Activated CD8-positive, alpha-beta T cell treated with anti-CD3 and anti-CD28 coated beads, Interleukin-2, amount 10 ng/mL, durations not matched to agents 7 days and 5 days (primary cell): ENCODE measurements at places on chromosomes 3 and 15.

- no peak for DNase-seq
These were observed 109.2 kb downstream of the APBA2 start for GRCh38 chr15:28994831-28995596.

DNA sequence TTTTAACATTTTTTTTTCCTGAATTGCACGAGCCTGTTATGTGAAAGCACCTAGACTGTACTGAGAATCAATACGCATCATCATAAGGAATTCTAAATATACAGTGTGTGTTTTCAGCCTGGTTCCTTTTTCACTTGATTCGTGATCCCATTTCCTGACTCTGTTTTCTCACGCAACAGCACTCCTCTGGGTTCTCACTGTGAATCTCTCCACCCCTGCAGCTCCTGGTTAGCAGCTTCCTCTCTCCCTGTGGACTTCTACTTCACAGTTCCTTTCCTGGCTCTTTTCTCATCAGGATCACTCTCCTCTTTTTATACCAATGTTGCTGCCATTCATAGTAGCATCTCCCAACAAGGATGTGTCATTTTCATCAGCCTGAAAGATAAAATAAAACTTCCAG lies 297.2 kb downstream of the CADM2 start:
- DNase-seq, result no peak

DNA sequence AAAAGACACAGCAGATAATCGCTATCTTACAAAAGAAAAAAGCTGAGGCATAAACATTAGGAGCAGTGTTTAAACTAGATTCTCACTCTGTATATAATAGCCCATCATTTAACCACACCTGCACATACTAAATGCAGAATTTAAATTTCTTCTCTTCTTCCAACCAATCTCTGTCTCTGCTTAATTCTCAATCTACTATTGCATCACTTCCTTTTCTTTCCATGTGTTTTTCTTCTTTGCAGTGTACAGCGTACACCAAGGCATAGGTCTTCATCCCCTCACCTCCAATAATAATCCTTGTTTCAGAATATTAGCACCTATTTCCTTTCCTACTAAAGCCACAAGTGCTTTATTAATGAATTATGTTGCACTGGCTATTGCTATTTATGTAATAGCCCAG lies 90.9 kb downstream of the NR1I2 start:
- DNase-seq, result no peak

DNA sequence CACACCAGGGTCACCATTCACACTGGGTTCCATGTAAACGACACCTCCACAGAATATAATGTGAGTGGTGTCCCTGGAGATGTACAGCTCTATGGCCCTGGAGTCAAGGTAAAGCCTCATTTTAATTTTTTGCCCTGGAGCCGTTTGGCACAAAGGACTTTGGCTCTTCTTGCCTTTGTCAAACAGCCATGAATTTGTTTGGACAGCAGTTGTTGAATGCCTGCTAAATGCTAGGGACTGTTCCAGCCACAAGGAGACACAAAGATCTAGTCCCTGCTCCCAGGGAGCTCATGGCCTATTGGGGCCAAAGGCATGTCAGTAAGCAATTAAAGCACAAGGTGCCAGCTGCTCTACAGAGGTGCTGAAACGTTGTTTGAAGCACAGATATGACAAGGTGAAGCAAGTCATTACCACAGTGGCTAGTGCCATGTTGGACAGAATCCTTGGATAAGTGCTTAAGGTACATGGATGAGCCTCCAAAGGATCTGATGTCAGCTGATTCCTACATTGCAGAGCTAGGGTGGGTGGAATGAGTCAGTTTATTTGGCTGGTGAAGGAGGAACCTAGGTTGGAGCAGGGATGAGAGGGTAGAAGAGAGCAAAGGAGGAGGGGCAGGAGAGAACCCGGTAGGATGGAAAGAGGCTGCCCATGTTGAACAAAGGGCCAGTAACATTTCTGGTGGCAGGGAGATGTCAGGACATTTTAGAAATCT lies 171.9 kb upstream of the CTDSPL start:
- no peak for DNase-seq

- no peak for DNase-seq
These were observed 48.8 kb downstream of the CD86 start for GRCh38 chr3:122103821-122104514.

- DNase-seq, result no peak
These were observed 77.1 kb downstream of the LRRC28 start for GRCh38 chr15:99328106-99329072.

DNA sequence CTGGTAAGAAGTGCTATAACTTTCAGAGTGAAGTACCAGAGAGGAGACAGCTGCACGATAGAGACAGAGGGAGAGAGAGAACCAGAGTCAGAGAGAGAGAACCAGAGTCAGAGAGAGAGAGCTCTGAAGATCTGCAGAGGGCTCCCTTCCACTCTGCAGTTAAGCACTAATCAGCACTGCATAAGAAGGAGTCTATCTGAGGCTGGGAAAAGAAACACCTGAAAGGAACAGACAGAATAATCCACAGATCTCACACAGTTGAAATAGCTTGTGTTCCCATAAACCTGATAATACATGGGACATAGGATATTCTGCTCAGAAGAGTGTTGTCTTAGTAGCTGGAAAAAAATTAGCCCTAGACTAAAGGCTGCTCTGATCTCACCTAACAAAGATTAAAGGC lies 87.6 kb downstream of the CFAP44 start:
- no peak for DNase-seq

- no peak for DNase-seq
These were observed 225.1 kb upstream of the CHRNA7 start for GRCh38 chr15:31805090-31805662.

DNA sequence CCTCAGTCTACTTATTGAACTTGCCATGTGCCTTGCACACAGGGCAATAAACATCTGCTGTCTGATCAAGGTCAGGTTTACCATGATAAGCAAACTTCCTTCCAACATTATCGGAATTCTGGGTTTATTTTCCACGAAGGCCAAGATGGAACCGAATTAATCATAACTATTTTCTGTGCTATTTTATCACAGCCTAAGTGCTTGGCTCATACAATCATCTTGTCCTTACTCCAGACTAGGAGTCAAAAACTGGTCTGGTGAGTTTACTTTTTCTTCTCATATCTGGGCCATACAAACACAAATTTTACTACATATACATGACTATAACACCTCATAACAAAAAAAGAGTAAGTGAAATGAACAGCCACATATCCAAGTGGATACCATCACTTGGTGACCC lies 2.3 kb downstream of the FBN1 start:
- no peak for DNase-seq
